Epithelial cell of umbilical artery (primary cell): ENCODE measurements at places on chromosomes 7 and 10. TPM values are rescaled to one million over a fixed set of nuclear protein-coding genes. Genes with fewer than 3 reads are reported as not detected.

The GIMAP1 gene
- 14.9 and 20.5 TPM in 2 replicates for total RNA-seq

The KCP gene
- total RNA-seq: under 0.01 TPM in 1 of 2 replicates, not detected in the other

The MET gene
- total RNA-seq: 34.8 and 77.7 TPM in 2 replicates

The HSPA14 gene
- total RNA-seq: 14.9 and 23.1 TPM in 2 replicates

The UCMA gene
- total RNA-seq: not detected in 2 replicates

The ELN gene
- 0.30 TPM in 1 of 2 replicates, not detected in the other for total RNA-seq

The ASAH2 gene
- total RNA-seq: 0.15 and 0.32 TPM in 2 replicates

The ELOVL3 gene
- not detected in 2 replicates for total RNA-seq

The SPDYE2 gene
- not detected in 2 replicates for total RNA-seq
